ENCODE measurements at places on chromosomes 7 and 10.
A peak's percentile ranks its signal among the peaks of the same experiment; 100 is the strongest.

DNA sequence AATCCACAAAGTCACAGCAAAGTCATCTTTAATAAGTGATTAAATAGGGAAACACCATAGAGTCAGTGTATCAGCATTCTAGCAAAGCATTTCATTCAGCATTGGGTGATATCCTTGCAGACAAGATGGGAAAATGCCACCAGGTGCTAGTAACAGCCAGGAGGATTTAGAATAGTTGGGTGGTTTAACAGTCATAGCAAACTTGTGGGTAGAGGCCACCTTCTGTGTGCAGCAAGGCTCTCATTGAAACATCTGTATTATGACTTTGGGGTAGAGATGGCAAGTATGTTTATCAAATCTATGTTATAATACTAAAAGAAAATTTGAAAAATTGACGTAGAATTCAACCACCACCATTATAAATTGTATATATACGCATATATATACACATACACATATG is 26.4 kb upstream of the ADO start:
- no peak for DNase-seq

GRCh38 chr7:69363136-69363535 is 235.1 kb upstream of the AUTS2 start:
- DNase-seq, result no peak

DNA sequence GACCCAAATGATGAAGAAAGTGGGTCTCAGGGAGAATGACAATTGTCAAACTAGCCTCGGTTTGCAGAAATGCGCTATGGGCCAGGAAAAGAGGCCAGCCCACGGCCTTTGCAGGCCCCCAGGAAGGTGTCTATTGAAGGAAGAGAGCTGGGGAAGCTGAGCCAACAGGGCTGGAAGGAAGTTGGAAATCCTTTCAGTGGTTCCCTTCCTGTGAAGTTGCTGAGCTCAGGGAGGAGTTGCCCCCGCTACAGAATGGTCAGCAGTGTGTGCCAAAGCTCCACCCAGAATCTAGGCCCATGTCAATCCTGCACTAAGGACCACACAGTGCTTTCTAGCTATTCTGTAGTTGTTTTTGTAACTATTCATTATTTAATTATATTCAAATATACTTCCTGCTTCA is 91.6 kb upstream of the ANLN start:
- DNase-seq, result no peak

GRCh38 chr7:134777908-134778580 is 1.4 kb upstream of the CALD1 start:
- no peak for DNase-seq

DNA sequence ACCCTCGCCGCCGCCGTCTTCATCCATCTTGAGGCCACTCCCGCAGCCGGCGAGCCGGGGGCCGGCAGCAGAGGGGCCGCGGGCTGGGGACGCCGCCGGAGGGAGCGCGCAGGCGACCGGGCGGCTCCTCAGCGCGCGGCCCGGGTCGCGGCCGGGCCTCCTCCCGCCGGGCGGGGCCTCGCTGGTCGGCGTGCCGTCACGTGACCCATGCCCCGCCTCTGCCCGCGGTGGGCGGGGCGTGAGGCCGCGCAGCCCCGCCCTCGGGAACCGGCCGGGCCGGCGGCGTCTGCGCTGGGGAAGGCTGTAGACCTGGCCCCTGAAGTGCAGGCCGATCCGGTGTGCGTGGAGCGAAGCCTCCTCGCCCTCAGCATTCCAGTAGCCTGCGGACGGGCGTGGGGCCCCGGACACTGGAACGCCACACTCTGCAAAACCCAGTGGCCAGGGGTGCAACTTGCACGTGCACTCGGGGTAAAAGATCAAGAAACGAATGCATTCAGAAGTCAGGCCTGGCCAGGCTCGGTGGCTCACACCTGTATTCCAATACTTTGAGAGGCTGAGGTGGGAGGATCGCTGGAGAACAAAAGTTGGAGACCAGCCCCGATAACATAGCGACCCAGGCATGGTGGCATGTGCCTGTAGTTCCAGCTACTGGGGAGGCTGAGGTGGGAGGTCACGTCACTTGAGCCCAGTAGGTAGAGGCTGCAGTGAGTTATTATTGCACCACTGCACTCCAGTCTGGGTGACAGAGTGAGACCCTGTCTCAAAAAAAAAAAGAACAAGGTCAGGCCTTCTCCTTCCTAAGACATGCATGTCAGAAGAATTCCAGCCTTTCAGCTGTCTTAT is at the start of gene CYTH3:
CYTH3 (minus strand) TSS at position 144 of the 843 bp plus-strand sequence; CDS start at position 27, 117 bp downstream.
- DNase-seq, result peak; percentile 81

GRCh38 chr10:49599546-49599945 is 10.6 kb upstream of the SLC18A3 start:
- no peak for DNase-seq

- no peak for DNase-seq
Measured at GRCh38 chr7:43891069-43891955, 15.1 kb downstream of the URGCP start.

- peak; percentile 64 for DNase-seq
Measured at GRCh38 chr7:28409716-28410627, 2.3 kb upstream of the CREB5 start.

DNA sequence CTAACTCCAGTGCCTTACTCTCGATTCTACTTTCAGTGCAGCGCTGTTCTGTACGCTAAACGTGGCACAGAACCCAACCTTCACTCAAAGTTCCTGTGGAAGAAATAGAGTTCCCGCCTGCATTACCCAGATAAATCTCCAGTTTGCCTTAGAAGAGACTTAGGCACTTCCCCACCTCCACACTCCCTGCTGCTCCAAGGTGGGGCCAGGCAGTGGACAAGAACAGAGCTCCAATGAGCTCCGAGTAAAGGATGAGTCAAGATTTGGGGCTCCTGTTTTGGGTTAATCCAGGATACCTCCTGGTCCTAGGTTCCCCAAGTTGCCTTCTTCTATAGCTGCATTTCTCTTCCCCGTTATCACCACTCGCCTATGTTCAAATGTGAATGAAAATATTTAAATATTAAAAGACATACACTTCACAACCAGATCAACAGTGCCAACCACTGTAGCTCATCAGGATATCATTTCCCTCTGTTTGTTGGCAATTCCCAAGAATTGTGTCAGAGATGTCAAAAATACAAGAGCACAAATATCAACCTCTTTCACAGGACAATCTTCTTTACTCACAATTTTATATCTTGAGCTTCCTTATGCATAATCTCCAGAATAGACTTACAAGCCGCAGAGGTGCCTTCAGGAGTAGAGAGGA is 48.0 kb downstream of the MALSU1 start:
- DNase-seq, result no peak

- DNase-seq, result no peak
Measured at GRCh38 chr7:20839196-20839735, 52.6 kb upstream of the SP8 start.

DNA sequence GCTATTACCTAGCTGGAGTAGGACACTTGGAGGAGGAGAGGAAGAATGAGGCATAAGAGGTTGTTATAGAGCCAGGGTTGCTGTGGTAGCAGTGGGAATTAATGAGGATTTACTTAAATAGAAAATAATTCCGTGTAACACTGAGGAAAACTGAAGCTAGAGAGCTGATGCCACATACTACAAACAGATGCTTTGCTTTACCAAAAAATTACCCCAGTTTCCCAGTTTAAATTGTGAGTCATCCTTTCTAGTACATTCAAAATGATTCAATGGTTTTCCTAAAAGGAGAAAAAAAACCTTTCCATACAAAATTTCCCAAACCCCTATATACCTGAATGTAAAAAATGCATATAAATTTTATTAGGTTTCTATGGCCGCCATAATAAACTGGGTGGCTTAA is 58.3 kb downstream of the ZNF518A start:
- DNase-seq, result no peak

DNA sequence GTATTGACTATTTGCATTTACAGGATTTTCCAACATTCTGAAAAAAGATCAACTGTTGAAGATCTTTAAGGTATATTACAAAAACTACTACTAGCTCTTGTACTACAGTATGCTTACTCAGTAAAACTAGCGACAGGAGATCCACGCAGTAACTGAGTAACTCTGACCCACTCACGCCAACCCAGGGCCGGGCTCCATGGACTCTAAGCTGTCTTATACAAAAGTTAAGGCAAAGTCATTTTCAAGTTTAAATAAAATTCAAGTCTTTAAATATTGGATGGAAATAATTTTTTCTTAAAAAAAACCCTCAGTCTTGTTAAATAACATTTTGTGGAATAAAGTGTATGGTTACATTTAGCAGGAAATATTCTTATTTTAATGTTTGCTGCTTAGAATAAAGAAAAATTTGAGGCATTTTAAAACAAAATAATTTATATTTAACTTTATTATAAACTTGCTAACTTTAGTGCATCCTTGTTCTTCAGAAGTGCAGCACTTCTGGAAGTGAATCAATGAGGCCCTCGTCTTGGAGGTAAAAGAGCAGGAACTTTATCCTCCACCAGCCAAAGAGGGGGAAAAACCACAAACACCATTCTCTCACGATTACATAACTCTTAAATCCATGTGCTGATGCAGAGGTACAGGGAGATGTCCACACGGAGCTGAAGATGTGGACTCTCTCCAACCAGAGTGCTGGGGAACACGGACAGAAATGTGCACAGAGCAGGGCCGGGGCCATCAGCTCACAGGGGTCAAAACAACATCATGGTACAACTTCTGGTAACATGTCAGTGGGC is 119.9 kb downstream of the LARP4B start:
- DNase-seq, result no peak

DNA sequence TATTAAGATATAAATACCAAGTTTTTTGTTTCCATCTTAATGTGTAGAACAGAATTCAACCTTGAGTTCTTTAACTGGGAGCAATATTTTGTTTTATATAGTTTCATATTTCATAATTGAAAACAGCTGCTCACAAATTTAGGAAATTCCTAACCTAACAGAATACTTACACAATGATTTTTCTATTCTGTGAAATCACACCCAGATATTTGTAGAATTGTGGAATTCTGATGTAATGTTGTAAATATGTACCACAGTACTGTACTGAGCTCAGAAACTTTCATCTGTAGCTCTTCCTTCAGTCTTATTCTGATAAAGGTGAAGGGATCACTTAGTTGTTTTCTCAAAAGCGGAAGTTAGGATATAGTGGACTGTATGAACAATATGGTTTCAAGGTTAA is 143.4 kb upstream of the GLI3 start:
- DNase-seq, result no peak

- DNase-seq, result no peak
Measured at GRCh38 chr10:131982185-131982756, 548 bp upstream of the BNIP3 start.

GRCh38 chr7:35530124-35531109 is 164.5 kb downstream of the HERPUD2 start:
- DNase-seq, result no peak

DNA sequence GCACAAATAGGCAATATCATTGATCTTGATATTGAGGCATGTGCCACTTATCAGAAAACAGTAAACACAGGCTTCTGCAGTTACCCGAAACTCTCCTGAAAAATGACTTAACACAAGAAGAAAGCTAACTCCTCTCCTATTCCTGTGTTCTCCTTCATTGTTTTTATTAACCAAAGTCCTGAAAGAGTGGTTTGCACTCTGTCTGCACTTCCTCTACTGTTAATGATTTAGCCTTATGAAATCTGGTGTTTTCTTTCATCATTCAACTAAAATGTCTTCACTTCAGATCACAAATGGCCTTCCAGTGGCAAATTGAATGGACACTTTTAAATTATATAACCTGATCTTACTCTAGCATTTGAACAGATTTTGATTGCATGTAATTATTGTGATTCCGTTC is 630.6 kb upstream of the PHF14 start:
- no peak for DNase-seq

- no peak for DNase-seq
Measured at GRCh38 chr7:155258226-155258560, 39.5 kb upstream of the INSIG1 start.

- no peak for DNase-seq
Measured at GRCh38 chr7:42232275-42232674, 4.7 kb downstream of the GLI3 start.

GRCh38 chr7:90693939-90694338 is 97.8 kb downstream of the CDK14 start:
- no peak for DNase-seq

DNA sequence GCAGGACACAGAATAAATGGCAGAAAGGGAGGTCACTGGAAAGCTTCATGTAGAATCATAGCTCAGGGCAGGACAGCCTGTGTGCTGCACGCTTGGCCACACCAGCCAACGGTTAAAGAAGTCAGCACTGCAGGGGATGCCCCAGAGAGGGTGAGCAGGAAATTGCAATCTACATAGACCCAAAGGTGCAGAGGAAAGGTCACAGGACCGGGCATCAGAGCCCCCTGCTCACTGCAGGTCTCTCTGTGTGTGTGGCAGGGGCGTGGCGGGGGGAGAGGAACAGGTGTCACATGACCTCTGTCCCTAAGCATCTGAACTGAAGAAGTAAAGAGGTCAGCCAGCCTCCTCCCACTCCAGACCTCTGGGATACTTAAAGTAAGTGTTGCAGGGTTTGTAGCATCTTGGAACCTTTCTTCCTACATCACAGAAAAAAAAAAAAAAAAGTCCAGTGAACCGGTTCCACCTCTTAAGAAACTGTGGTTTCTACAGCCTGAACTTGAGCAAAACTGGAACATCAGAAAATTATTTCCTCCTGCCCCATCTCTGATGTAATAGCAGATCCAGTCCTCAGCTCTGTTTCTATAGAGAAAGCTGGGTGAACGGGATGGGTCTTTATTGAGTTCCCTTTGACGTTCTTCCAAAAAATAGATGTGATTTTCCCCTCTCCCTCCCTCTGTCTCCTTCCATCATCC is 64.3 kb downstream of the RGS10 start:
- no peak for DNase-seq

GRCh38 chr7:15557186-15557585 is 4.6 kb downstream of the AGMO start:
- DNase-seq, result no peak

DNA sequence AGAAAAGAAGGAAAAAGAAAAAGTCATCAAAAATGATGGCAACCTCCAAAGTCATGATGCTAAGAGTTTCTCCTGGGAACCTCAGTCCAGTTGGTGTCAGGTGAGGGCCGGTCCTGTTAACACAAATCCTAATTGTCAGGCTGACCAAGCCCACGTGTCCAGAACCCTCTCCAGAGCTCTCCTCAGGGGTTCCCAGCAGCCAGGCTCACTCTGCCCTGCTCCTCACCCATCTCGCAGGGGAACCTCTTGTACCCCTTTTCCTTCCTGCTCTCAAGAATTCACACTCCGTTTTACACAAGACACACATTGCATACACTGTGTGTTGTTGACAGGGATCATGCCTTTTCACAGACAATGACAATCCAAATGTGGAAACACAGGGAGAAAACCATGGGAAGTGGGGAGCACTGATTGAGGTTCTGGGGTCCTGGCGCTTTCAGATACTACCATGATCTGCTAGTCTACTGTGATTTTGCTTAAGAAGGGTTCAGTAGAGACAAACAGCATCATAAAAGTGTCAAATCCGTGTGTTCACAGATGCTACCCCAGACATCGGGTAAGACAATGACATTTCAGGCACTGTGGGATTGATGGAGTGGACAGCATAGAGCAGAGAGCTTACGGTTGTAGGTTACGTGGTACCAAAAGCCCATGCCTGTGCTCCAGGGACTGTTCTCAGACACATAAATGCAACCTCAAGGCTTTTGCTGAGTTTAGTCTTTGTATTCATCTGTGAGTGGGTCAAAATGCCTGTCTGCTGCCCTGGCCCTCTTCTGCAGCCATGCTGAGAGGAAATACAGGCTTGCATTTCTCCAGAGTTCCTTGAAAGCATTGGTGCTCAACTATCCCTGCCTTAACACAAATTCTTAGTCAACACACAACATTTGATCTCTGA is 16.0 kb downstream of the IL2RA start:
- no peak for DNase-seq

GRCh38 chr10:80555415-80555814 is 17.7 kb downstream of the SH2D4B start:
- DNase-seq, result no peak

GRCh38 chr7:27564881-27565482 is 97.7 kb downstream of the HIBADH start:
- DNase-seq, result no peak

Data from WTC11 (cell line).